ENCODE measurements at places on chromosomes 2 and 18. TPM values are rescaled to one million over a fixed set of nuclear protein-coding genes. Genes with fewer than 3 reads are reported as not detected.

The ERFE gene
- total RNA-seq, result 5.1 TPM

The SPC25 gene
- 4.3 TPM for total RNA-seq

The CPO gene
- not detected for total RNA-seq

The LANCL1 gene
- total RNA-seq, result 53.8 TPM

The IL1F10 gene
- not detected for total RNA-seq

The RBMS1 gene
- 110 TPM for total RNA-seq

The NEB gene
- 313 TPM for total RNA-seq
